ENCODE measurements at places on chromosomes 3 and 15. TPM values are rescaled to one million over a fixed set of nuclear protein-coding genes. Genes with fewer than 3 reads are reported as not detected.

- no peak for DNase-seq
Measured at GRCh38 chr3:190807719-190808375, 54.6 kb downstream of the GMNC start.

DNA sequence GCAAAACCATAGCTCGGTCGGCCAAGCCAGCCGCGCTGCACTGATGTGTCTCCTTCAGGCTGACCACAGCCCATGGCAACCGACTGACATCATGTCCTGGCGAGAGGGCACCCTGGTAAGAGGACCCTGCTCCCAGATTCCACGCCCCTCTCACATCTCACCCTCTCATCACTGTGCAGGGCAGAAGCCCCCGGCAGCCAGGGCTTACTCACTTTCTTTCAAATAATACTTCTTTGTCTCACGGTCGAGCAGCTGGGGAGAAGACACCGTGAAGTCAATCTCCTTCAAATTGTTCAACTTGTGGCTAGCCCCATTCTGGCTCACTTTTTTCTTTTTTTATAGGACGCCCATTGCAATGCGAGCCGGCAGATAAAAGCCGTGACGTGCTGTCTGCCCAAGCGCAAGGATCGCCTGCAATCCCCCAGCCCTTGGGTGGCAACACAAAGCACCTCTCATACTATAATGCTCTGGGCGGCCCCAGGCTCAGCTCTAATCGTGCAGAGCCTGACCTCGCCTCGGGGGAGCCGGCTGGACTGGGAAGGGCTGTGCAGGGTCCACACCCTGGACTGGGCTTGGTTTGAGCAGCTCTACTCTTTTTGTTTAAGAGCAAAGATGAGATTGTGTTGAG is 33.6 kb downstream of the VGLL4 start:
- DNase-seq = no peak

GRCh38 chr3:73228437-73228836 is 167.0 kb downstream of the EBLN2 start:
- no peak for DNase-seq

DNA sequence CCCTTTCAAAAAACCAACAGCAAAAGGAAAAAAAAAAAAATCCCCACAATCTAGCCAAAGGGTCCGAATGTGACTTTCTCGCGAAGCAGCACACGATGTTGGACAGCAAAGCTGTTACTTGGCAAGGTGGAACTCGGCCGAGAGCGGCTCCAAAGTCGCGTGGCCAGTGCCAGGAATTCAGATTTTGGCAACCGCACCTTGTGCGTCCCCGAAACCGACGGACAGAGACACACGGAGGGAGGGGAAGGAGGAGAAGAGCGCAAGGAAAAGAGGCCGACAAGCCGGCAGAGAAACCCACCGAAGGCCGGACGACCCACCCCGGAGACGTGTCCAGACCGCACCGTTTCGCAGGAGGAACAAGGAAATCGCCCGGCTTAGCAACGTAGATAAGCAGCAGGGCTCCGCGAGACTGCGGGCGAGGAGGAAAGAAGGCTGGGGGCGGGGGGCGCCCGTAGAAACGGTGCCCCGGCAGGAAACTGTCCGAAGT is 517.3 kb downstream of the MECOM start:
- no peak for DNase-seq

DNA sequence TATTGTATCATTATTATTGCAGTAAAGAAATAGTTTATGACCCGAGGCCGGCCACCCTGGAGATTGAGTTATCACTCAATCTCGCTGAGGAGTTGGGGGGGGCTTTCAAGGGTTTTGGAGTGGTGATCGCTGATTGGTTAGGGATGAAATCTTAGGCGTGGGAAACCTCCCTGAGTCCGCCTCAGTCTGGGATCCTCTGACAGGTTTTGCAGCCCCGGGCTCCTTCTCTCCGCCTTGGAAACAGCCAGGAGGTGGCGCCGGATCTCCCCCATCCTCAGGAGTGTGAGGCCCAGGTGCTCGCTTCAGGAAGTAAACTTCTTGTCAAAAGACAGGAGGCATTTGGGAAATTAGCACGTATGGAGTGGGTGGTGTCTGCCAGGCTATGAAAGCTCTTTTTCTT is 41.1 kb upstream of the SEC61A1 start:
- DNase-seq = no peak

GRCh38 chr3:120469440-120469839 is 18.6 kb upstream of the FSTL1 start:
- DNase-seq = no peak

DNA sequence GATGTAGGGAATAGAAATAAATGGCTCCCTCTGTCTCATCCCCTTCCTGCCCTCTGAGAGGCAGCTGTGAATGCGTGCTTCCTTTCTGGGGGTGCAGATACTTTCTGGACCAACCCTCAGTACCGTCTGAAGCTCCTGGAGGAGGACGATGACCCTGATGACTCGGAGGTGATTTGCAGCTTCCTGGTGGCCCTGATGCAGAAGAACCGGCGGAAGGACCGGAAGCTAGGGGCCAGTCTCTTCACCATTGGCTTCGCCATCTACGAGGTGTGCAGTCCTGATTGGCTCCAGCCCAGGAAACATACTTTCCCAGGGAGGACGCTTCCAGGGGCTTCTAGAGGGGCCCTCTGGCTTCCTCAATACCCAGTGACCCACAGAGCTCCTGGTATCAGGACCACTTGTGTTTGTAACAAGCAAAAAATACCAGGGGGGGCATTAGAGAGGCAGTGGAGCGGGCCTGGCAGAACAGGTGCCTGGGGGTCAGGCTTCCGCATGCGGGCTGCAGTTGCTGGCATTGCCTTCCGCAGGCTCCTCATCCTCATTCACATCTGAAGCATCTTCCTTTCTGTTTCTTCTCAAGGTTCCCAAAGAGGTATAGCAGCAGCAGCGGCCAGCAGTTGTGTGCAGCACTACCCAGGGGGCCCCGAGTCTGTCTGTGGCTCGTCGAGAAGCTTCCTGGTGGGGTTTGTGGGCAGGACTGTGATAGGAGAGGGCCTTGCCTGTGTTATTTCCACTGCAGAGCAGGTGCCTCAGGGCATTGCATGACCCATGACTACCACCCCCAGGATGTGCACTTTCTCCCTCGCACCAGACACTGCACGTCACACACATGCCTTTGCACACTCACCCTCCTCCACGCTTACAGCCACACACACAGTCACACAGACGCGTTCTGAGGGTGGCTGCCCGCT is 42.5 kb downstream of the CAPN3 start:
- no peak for DNase-seq

DNA sequence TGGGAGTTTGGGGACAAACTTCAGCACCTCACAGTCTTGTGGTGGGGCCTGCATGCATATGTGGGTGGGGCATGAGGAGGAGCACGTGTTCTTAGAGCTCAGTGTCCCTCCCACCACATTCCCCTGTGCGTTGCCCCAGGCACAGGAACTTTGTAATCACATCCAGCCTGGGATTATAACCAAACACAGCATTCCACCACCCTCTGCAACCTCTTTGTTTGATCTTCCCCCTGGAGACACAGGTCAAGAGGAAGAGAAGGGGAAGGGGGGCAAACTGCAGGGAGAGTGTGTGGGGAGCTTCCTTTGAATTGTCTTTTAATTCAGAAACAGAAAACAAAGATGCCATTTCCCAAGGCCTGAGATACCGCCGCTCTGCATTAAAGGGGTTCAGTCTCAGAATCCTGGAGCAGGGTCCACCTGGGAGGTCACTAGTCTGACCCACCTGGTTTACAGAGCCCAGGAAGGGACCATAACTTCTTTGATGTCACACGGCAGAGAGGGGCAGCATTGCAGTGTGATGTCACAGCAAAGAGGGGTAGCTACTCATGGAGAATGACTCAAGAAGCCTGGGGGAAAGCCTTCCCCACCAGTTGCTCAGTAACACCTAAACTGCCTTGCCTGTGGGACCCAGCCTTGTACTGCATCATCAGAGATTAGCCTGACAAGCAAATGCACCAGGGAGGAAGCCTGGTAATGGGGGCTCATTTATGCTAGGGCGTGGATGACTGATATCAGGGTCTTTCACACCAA is 106.3 kb upstream of the RNU6-1 start:
- DNase-seq = peak; percentile 56

GRCh38 chr3:123112232-123112631 is 45.4 kb downstream of the PDIA5 start:
- DNase-seq = no peak

DNA sequence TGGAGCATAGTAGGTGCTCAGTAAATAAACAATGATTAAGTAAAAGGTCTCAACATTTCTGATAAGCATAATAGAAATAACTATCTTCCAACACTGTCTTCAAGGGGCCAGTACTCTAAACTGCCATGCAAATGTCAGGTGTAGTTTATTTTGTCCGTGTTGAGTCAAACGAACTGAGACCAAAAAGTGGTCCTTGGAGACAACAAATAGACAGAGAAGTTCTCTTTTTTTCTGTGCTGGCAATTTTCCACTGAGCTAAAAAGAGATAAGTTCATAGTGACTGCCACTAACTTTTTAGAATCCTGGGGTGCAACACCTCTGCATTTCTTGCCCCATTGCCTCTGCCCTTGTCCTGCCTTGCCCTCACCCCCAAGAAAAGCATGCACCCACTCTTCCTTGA is 14.7 kb upstream of the MBNL1 start:
- no peak for DNase-seq

DNA sequence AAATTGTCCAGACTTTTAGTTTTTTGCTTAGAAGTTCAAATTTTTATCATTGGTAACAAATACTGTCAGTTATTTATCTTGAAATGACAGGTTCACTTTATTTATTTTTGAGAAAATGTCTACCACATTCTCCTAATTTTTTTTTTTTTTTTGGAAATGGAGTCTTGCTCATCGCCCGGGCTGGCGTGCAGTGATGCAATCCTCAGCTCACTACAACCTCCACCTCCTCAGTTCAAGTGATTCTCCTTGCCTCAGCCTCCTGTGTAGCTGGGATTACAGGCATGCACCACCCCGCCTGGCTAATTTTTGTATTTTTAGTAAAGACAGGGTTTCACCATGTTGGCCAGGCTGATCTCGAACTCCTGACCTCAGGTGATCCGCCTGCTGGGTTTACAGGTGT is 16.1 kb upstream of the EBLN2 start:
- DNase-seq = no peak

DNA sequence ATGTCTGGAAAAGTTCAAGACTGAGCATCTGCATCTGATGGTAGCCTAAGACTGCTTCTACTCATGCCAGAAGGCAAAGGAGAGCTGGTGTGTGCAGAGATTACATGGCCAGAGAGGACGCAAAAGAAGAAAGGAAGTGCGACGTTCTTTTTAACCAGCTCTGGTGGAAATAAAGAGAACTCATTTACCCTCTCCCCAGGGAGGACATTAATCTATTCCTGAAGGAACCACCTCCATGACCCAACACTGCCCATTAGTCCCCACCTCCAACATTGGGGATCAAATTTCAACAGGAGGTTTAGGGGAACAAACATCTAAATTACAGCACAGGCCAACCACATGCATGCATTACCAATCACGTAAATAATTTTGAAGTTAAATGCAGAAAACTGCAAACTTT is 1.5 kb upstream of the NCK1 start:
- no peak for DNase-seq

- DNase-seq = no peak
Measured at GRCh38 chr3:148512648-148513047, 185.1 kb upstream of the AGTR1 start.

DNA sequence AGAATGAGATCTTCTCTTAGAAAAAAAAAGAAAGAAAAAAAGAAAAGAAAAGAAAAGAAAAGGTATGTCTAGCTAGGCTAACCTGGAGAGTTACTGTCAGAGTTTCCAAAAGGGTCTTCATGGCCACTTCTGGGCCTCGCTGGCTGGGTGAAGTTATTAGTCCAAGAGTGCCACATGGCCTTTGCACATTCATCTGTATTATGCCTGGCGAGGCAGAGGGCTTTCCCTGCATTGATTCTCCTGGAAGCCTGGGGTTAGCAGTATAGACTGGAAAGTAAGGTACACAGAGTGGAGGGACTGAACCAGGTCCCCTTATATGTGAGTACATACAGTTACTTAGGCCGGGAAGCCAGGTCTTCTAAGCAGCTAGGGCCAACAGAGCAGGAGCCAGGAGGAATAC is 54.8 kb upstream of the CGNL1 start:
- DNase-seq = no peak

Gene SACM1L
- 10.8 TPM for polyA plus RNA-seq

Gene PML
- 10.7 TPM for polyA plus RNA-seq

Gene MCTP2
- 9.5 TPM for polyA plus RNA-seq

Gene MYL3
- polyA plus RNA-seq = 1.0 TPM

Gene FBN1
- 572 TPM for polyA plus RNA-seq

Gene NOX5
- 0.86 TPM for polyA plus RNA-seq

Gene STT3B
- polyA plus RNA-seq = 39.7 TPM

Gene ISL2
- 7.7 TPM for polyA plus RNA-seq

Gene PPP1R14D
- polyA plus RNA-seq = not detected

Gene HRG
- not detected for polyA plus RNA-seq

Gene FBXO40
- not detected for polyA plus RNA-seq

Gene CTXN2
- polyA plus RNA-seq = not detected

All from BJ (cell line).